Left renal cortex interstitium (tissue), 4 donors: ENCODE measurements at places on chromosomes 7 and 10. TPM values are rescaled to one million over a fixed set of nuclear protein-coding genes. Genes with fewer than 3 reads are reported as not detected.

- no peak for DNase-seq
These were observed 240.7 kb downstream of the PARD3 start for GRCh38 chr10:34574353-34574934.

- DNase-seq, result no peak
These were observed 824.1 kb upstream of the IGFBP3 start for GRCh38 chr7:46744957-46745706.

DNA sequence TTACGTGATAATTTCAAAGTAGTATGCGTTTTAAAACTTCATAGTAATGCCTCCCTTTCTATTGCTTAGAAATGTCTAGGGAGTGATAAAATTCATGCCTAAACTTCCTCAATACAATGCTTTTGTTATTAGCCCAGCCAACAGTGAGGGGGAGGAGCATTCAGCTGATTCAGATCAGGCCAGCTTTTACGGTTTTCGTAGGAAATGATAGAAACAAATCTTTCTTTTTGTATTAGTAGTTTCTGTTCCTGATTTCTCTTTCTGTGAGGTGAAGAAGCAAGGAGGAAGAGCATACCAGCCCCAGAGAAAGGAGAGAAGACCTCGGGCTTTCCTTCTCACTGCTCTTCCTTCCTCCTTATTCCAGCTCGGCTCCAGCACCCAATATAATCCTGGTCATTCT is 35.2 kb upstream of the ITPRID1 start:
- no peak for DNase-seq

- DNase-seq, result no peak
These were observed 84.2 kb downstream of the CUL1 start for GRCh38 chr7:148782757-148783456.

DNA sequence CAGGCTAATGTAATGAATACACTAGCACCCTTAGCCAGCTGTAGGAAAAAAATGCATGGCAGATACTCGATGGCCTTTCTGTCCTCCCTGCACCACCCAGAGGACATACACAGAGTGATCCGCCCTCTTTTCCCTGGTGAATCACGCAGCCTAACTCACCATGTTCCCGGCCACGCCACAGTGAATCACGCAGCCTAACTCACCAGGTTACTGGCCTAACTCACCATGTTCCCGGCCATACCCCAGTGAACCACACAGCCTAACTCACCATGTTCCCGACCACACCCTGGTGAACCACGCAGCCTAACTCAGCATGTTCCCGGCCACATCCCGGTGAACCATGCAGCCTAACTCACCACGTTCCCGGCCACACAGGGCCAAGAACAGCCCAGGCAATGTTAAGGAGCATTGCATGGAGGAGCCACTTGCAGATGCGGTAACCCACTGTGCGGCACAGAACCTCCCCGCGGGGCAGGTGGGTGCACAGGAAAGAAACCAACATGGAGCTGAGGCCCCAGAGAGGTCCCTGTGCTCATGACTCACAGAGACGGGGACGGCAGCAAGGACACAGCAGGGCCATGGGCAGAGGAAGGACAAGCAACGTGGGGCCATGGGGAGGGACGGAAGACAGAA is 508.5 kb downstream of the DNAJB6 start:
- no peak for DNase-seq

- no peak for DNase-seq
These were observed 14.7 kb downstream of the PPP2R2D start for GRCh38 chr10:131915484-131915883.

- DNase-seq, result no peak
These were observed 1.4 kb downstream of the SCD start for GRCh38 chr10:100348389-100348927.

DNA sequence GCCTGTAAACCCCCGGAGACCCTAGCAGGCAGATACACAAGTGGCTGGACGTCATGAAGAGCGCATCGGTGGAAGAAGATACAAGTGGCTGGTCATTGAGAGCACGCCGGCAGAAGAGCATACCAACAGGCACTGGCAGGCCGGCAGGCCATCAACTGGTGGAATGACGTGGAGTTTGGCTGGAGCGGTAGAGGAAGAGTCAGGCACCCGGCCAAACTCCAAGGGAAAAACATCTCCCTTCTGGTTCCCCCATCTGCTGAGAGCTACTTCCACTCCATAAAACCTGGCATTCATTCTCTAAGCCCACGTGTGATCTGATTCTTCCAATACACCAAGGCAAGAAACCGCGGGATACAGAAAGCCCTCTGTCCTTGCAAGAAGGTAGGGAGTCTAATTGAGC is 113.4 kb upstream of the NPSR1 start:
- DNase-seq, result no peak

HHEX gene
- polyA plus RNA-seq, result 9.5 TPM

OPN4 gene
- not detected for polyA plus RNA-seq

NPSR1 gene
- polyA plus RNA-seq, result not detected

ATOH7 gene
- polyA plus RNA-seq, result 1.8 TPM
